ENCODE measurements at places on chromosomes 13 and 19. TPM values are rescaled to one million over a fixed set of nuclear protein-coding genes. Genes with fewer than 3 reads are reported as not detected.

PLK5 gene
- not detected for total RNA-seq

SYNGR4 gene
- total RNA-seq: not detected

MZF1 gene
- total RNA-seq: 11.1 TPM

DOCK6 gene
- 73.3 TPM for total RNA-seq

SHC2 gene
- total RNA-seq: 1.8 TPM
